Activated CD8-positive, alpha-beta memory T cell treated with anti-CD3 and anti-CD28 coated beads, Interleukin-2, amount 10 ng/mL, durations not matched to agents 7 days and 5 days (primary cell): ENCODE measurements at places on chromosomes 7 and 10.

DNA sequence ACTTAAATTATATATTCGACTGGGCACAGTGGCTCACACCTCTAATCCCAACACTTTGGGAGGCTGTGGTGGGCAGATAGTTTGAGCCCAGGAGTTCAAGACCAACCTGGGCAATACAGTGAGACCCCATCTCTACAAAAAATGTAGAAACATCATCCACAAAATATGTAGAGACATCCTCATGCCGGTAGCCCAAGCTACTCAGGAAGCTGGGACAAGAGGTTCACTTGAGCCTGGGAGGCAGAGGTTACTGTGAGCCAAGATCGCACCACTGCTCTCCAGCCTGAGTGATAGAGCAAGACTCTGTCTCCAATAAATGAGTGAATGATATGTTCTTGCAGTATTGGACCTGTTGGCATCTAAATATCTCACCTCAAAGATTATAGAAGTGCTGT lies 22.6 kb upstream of the TNS3 start:
- H3K4me1 ChIP-seq, result no peaks in the 10 kb centered on the region
- no peak overlapping the region for H3K4me3 ChIP-seq
- no peak for DNase-seq
- H3K27me3 ChIP-seq, result no peaks in the 10 kb centered on the region
- H3K27ac ChIP-seq, result no peak overlapping the region
- H3K36me3 ChIP-seq, result no peaks in the 10 kb centered on the region

GRCh38 chr10:13712837-13713581 lies 126.2 kb downstream of the PRPF18 start:
- H3K27me3 ChIP-seq, result peaks cover 13% of the 10 kb centered on the region
- H3K4me3 ChIP-seq, result no peak overlapping the region
- no peaks in the 10 kb centered on the region for H3K36me3 ChIP-seq
- peak; percentile 56 for DNase-seq

DNA sequence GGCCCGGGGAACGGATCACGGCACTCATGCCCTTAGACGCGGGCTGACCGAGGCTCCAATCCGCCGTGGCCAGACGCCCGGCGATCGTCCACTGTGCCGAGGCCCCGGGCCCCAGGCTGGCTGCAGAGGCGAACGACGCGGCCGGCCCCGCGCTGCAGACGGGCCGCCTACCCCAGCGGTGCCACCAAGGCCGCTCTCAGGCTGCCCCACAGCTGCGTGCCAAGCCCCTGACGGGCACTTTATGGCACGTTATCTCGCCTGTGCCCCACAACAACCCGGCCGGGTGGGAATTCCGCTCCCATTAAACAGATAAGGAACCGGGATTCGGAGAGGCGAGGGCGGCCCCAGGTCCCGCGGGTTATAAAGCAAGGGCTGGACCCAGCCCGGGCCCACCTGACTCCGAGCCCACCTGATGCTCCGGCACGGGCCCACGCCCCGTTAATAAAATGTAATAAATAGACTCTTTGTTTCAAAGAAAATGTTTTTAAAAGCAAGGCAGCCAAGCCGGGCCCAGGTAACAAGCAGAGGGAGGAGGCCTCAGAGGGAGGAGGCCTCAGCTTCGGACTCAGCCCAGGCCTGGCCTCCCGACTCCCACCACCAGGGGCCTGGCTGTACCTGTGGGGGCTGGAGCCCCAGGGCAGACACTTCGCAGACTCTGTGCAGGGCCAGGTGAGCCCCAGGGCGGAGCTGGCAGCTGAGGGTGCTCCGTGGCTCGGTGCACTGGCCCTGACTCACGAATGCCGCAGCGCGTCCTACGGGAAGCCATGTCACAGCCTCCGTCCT lies 79.7 kb downstream of the FOXL3 start:
- no peaks in the 10 kb centered on the region for H3K36me3 ChIP-seq
- no peak overlapping the region for H3K4me3 ChIP-seq
- H3K4me1 ChIP-seq, result peaks cover 20% of the 10 kb centered on the region
- DNase-seq, result no peak
- H3K27me3 ChIP-seq, result peaks cover 7% of the 10 kb centered on the region

DNA sequence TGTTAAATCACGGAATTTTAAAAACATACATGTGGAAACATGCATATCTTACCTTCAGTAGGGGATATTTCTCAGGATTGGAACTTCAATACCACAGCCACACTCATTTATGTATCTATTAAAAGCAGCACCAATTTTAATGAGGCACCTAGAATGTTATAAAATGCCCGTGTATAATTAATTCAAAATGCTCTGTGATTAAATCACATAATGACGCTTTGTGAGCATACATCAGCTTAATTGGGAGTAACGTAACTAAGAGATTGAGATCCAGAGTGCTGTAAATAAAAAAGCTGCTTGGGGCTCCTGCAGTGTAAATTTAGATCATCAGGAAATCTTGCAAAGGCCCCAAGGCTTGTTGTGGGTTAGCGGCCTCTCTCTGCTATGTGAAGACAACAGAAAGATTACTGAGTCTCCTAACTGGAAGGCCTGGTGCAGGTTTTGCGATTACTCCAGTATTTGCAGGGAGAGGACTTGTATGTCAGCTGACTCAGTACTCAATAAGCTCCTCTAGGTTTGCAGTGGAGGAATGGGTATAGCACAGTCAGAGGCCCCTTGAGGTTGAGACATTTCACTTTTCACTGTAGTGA lies 195.5 kb upstream of the PHYHIPL start:
- H3K4me1 ChIP-seq, result no peaks in the 10 kb centered on the region
- no peak for DNase-seq
- H3K27ac ChIP-seq, result no peak overlapping the region
- H3K36me3 ChIP-seq, result no peaks in the 10 kb centered on the region
- H3K27me3 ChIP-seq, result no peaks in the 10 kb centered on the region

GRCh38 chr7:74606101-74606908 lies 51.2 kb upstream of the GTF2I start:
- peaks cover 7% of the 10 kb centered on the region for H3K4me1 ChIP-seq
- H3K36me3 ChIP-seq, result no peaks in the 10 kb centered on the region
- peak; percentile 50 for DNase-seq
- peaks cover 9% of the 10 kb centered on the region for H3K27me3 ChIP-seq

- no peak overlapping the region for H3K27ac ChIP-seq
- no peak overlapping the region for H3K4me3 ChIP-seq
- peaks cover 18% of the 10 kb centered on the region for H3K36me3 ChIP-seq
- H3K27me3 ChIP-seq, result no peaks in the 10 kb centered on the region
- DNase-seq, result no peak
- no peaks in the 10 kb centered on the region for H3K4me1 ChIP-seq
Observed at GRCh38 chr10:92931597-92931996, 83.3 kb downstream of the EXOC6 start.
